ENCODE measurements at places on chromosomes 7 and 10. TPM values are rescaled to one million over a fixed set of nuclear protein-coding genes. Genes with fewer than 3 reads are reported as not detected.

Gene TMEM184A
- polyA plus RNA-seq: 4.3 TPM

Gene ASB10
- not detected for polyA plus RNA-seq

Gene PAX4
- polyA plus RNA-seq: not detected

Gene ELFN1
- polyA plus RNA-seq: 1.2 TPM

Gene SRGN
- polyA plus RNA-seq: 23.3 TPM

Gene SPAG6
- 16.3 TPM for polyA plus RNA-seq

Gene CRTAC1
- polyA plus RNA-seq: 18.8 TPM

Gene PTN
- 169 TPM for polyA plus RNA-seq

Gene HPSE2
- 4.5 TPM for polyA plus RNA-seq

Measured in brain (organoid and tissue), 16 donors.